Activated T-helper 1 cell treated with anti-CD3 and anti-CD28 coated beads, Interleukin-12 subunit alpha, Interleukin-12 subunit beta, Interleukin-2, Interleukin-4 antibody, amounts not matched to agents 30 ng/mL and 10 ng/mL and 1 ng/mL, durations not matched to agents 14 hours and 24 hours and 36 hours (primary cell): ENCODE measurements at places on chromosomes 4 and X. TPM values are rescaled to one million over a fixed set of nuclear protein-coding genes. Genes with fewer than 3 reads are reported as not detected.

Gene HMX1
- not detected in 2 replicates for total RNA-seq

Gene SPANXA2
- not detected in 2 replicates for total RNA-seq

- no peaks in the 10 kb centered on the region for H3K27me3 ChIP-seq
- no peak overlapping the region for H3K4me3 ChIP-seq
- DNase-seq = no peak
- H3K4me1 ChIP-seq = no peaks in the 10 kb centered on the region
- H3K36me3 ChIP-seq = no peaks in the 10 kb centered on the region
These were observed 343.4 kb downstream of the DMD start for GRCh38 chrX:32867781-32868523.

Gene KLHL34
- total RNA-seq = 0.26 and 0.42 TPM in 2 replicates

- H3K4me1 ChIP-seq = no peaks in the 10 kb centered on the region
- DNase-seq = no peak
- no peaks in the 10 kb centered on the region for H3K27me3 ChIP-seq
- H3K36me3 ChIP-seq = no peaks in the 10 kb centered on the region
- no peak overlapping the region for H3K4me3 ChIP-seq
These were observed 2019.2 kb upstream of the ADGRL3 start for GRCh38 chr4:59180969-59181368.
